Stimulated activated CD4-positive, alpha-beta T cell treated with anti-CD3 and anti-CD28 coated beads, Interleukin-1b, Interleukin-23, amount 100 ng/mL, for 1 hour (primary cell): ENCODE measurements at places on chromosomes 7 and 10.

DNA sequence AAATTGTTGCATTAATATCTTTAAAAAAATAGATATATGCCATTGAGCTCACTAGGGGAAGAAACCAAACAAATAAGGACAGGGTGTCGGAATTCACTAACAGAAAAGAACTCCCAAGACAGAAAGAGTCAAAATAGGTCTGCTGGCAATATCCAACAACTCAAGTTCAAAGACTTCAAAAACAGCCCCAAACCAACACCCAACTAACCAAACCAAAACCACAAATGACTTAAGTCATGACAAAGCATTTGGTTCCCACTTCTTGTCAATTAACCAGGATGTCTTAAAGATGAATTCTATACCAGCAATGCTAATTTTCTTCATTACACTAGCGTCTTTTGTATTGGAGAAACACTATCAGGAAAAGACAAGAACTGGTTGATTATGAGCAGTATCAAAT, 249.0 kb upstream of the PLXNA4 start:
- no peak for DNase-seq

DNA sequence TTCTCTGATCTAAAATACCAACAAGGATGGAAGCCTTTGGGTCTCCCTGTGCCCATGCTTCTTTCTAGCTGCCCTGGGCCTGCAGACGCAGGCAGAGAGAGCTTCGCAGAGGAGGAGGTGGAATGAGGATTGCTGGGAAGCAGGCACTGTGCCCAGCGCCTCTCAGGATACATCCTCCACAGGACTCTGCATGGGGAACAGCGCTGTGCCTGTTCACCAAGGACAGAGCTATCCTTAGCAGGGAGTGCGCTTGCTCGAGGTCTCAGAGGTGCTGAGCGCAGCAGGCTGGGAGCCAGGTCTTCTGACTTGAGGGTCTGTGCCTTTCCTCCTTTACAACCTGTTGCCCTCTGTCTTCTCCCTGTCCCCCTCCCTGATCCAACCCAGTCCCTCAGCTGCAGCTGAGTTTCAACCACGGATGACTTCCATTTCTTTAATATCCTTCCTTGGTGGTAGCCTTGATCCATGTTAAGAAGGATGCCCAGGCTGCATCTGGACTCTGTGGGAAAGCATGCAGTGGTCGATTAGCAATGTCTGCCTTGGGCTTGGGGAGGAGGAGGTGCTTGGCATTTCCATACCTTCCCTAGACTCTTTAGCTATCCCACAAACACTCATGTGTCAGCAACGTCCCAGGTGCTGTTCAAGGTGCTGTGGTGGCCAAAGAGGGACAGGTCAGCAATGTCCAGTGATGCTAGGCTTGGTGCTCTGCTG, 219.6 kb upstream of the GPR26 start:
- DNase-seq: no peak

- DNase-seq: no peak
Observed at GRCh38 chr10:119665901-119666708, 14.9 kb downstream of the BAG3 start.

DNA sequence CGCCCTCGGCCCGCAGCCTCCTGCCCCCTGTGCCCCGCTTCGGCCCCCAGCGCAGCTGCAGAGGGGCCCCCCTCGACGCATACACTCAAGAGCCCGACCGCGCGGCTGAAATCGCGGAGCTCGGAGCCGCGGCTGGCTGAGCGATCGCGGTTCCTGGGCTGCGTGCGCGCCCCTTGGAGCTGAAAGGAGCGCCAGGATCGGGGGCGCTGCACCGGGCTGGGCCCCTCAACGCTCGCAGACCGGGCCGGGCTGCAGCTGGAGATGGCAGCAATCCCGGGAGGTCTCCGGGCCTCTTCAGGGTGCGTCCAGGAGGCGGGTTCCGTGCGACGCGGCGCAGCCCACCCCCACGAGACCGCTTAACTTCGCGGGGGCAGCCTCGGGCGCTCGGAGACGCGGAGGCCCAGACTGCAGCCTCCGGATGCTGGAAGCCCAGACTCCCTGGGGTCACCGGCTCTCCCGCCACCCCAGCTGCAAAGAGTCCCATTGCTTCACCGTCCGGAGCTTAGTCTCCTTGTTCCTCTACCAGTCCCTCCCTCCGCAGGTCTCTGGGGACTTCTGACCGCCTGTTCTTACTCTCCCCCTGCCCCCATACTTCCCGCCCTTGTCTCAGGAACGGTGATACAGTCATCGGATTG, 73.0 kb upstream of the LRRC4 start:
- no peak for DNase-seq

GRCh38 chr7:20513341-20513740, 102.1 kb upstream of the ABCB5 start:
- DNase-seq: no peak

GRCh38 chr10:84424731-84425167, 96.4 kb downstream of the CCSER2 start:
- no peak for DNase-seq

DNA sequence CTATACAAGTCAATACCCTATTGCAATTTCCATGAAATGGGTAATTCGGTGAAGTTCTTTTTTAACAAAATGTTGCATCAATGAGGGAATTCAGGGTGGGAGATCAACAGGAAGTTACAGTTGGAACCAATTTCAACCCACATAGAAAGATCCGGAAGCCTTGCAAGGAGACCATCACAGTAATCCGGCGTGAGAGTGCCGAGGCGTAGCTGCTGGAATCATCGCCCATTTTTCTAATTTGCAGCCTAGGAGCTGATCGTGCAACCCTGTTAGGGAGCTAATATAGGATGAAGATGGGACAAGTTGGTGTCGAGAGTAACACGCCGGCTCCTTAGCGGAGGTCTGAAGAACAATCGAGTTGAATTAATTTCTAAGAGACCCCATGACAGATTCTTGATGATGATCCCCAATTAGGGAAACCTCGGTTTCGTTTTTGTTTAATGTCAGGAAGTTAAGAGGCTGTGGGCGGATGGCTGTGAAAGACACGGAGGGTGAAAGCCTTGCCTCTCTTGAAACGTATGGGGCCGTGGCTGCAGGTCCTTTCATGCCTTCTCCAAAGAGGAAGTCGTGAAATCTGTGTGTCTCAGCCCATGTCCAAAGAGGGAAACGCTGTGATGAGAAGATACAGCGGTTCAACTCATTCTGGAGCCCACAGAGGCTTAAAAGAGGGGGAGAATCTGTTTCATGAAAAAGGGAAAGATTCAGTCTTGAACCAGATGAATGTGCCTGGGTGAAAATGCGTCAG, 51.2 kb upstream of the CARD11 start:
- DNase-seq: no peak

DNA sequence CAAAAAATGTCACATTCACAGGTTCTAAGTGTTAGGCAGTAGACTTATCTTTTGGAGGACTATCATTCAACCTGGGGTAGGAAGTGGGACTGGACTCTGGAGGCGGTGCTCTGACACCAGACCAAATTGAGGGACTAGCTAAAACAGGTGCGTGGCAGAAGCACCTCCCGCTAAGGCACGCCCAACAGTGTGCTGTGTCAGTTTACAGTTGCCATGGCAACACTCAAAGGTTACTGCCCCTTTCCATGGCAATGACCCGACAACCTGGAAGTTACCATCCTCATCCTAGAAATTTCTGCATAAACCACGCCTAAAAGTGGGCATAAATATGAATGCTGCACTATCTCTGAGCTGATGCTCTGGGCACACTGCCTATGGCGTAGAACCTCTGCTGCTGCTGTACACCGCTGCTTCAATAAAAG, 14.0 kb upstream of the BLNK start:
- DNase-seq: no peak

DNA sequence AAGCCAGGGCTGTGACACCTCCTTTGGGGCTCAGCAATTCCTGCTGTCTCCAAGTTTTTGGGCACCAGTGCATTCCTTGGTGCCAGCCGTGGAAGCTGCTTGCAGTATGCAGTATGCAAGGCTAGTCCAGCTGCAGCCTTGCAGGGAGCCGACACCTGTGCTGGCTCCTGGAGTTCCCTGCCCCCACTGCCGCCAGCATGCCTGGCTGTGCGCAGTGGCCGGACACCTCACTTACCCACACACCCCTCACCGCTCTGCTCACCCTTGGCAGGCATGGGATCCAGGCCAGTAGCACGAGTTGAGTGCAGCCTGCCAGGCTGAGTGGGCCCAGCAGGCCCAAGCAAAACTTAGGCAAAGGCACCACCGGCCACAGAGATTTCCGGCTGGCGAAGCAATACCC, 77.4 kb downstream of the SAMD9 start:
- no peak for DNase-seq

DNA sequence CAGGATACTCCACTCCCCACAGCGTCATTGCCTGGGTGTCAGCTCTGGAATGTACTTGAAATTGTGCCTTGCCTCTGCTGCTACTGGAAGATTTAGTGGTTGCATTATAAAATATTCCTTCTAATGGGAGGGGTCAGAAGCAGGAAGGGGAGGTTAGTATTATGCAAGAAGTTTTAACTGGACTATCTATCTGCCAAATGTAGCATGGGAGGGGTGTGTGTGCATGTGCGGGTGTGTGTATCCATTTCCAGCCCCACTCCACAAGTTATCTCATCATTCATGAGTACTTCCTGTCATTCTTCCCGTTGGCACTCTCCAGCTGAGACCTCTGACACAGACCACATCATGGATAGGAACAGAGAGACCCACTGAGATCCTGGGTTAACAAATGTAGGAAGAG, 13.4 kb downstream of the MBL2 start:
- DNase-seq: no peak

DNA sequence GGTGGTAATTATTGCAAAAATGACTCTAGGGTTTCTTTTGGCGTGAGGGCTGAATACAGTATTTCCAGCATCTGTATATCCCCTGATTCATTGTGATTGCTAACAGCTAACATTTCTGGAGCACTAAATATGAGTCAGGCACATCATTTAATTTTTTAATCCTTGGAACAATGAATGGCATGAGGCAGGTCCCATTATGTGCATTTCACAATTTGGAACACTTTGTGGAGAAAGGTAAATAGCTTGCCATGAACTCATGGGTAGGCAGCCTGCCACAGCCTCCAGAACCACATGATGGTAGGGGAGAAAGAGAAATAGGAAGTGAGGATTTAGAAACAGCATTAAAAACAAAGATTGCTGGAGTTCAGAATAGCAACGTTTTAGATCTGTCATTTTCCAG, 1.7 kb downstream of the NPTX2 start:
- no peak for DNase-seq

- no peak for DNase-seq
Observed at GRCh38 chr7:158885624-158886023, 29.3 kb downstream of the DYNC2I1 start.

DNA sequence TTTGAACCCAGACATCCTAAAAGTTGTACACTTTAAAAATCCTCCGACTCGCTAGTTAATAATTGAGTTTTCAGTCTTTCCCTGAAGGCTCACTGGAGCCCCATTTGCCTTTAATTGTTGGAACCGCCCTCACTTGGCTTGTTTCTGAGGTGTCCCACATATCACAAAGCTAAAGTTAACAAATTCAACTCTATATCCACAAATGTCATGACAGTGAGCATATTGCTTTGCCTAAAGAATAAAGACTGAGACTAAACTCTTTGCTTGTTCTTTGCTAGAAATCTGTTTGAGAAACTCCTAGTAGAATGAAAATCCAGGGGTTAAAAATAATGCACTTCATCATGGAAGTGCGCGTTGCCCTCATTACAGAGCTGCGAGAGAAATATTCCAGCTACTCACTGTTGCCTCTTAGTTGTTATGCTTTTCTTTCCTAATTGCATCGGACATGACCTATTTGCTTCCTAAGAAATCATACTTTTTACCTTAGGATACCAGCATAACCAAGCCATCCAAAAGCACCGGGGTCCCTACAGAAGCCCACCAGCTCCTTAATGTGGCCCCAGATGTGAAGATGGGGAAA, 752 bp downstream of the THSD7A start:
- no peak for DNase-seq

- DNase-seq: no peak
Observed at GRCh38 chr10:86483664-86484063, 37.9 kb downstream of the WAPL start.

DNA sequence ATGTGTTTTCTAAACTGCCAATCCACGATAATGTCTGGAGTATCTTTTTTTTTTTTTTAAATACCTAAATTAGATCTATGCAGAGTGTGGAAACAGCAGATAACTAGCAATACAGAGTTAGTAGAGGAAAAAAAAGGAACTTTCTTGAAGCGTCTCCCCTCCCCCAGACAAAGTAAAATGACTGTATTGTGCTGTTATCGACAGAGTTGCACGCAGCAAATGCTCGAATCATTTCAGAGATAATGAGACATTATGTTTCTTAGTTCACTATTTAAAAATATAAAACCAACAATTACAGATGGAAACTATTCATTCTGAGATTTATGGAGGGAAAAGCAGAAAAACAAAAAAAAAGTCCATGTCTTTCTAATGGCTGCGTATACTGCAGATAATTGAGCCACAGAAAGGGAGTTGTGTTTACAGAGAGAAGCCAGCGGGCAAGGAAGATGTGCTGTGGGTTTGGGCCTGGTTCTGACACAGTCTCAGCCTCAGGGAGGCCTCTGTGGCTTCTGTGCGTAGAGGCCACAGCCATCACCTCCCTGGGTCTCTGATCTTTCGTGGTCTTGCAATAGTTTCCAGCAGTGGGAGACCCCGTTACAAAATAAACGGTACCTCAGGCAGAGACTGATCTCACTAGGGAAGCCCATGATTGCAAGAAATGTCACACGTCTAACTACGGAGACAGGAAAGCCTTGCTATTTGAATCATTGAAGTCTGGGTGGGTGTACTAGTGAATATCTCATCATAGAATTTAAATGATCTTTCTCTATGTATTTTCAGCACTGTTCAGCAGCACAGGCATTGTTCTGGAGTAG, 19.1 kb upstream of the KLF6 start:
- DNase-seq: no peak

DNA sequence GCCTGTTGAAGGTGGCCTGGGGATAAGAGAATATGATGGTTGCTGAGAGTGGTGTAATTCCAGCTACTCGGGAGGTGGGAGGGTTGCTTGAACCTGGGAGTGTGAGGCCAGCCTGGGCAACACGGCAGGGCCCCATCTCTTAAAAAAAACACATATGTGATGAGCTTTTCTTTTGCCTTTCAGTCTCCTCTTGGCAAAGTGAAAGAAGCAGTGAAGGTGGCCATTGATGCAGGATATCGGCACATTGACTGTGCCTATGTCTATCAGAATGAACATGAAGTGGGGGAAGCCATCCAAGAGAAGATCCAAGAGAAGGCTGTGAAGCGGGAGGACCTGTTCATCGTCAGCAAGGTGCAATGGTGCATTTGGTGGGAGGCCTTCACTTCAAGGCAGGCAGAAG, 3.1 kb downstream of the AKR1B10 start:
- DNase-seq: no peak

GRCh38 chr10:4075443-4075842, 290.4 kb upstream of the KLF6 start:
- no peak for DNase-seq

DNA sequence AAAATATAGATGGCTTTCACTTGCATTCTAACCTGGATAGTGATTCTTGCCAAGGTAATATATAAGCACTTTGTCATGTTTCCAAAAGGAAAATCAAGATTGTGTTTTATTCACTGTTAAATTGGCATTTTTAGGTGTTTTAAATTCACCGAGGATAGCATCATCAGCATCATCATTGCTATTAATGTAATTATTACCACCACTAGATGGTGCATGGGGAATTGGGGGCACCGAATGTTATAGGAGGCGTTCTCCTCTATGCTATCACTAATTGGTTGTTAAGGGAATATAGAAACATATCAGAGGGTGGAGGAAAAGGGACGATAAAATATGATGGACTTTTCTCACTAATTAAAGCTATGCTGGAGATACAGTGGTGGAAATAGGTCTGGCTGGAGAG, 95.5 kb downstream of the CELF2 start:
- DNase-seq: no peak
